Fibroblast of lung (primary cell): ENCODE measurements at places on chromosomes 3 and 15.

DNA sequence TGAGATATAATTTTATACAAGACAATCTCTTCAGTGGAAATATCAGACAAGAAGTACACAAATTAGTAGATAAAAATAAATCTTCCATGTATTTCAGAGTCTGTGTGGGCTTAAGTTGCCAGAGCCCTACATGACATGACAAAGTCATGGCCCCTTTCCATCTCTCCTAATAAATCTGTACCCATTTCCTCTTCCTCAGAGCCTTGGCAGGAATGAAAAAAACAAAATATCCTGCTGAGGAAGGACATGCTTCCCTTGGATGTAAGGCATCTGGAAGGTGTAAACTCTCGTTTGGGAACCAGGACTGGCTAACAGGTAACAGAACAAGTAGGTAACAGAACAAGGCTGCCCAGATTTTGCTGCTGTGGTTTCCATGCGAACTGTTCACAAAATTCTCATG, 148.1 kb downstream of the SNRK start:
- no peak for DNase-seq

- DNase-seq = no peak
Measured at GRCh38 chr3:189103208-189103607, 68.6 kb upstream of the TPRG1 start.

- no peak for DNase-seq
Measured at GRCh38 chr15:76431971-76432370, 95.4 kb downstream of the ISL2 start.

- no peak for DNase-seq
Measured at GRCh38 chr3:143247073-143247472, 127.5 kb downstream of the CHST2 start.

DNA sequence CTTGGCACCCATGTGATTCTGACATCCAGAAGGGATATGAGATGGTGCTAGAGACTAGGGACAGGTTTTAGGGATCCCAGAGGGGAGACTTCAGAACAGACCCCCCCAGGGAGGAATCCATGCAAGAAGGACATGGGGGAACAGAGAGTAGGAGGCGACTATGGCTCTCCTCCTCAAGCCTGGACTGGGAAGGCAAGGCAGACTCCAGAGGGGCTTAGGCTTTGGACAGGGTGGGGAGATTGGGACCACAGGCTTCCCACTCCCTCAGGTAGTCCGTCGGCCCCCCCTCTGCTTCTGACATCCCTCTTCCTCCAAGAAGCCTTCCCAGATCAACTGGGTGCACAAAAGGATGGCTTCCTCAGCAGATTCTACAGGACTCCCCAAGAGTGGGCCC, 3.0 kb upstream of the VIPR1 start:
- DNase-seq = no peak
